Ecto neural progenitor cell (in vitro differentiated cells): ENCODE measurements at places on chromosomes 7 and 10.

DNA sequence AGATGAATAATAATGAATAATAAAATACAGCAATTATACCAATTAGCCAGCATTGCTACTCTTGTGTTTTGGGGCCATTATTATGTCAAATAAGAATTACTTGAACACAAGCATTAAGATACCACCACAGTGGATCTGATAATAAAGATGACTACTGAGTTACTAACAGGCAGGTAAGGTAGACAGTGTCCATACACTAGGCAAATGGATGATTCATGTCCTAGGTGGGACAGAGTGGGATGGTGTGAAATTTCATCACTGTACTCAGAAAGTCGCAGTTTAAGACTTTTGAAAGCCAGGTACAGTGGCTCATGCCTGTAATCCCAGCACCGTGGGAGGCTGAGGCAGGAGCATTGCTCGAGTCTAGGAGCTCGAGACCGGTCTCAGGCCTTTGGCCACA is 8.7 kb upstream of the UNC5B start:
- no peak for DNase-seq

DNA sequence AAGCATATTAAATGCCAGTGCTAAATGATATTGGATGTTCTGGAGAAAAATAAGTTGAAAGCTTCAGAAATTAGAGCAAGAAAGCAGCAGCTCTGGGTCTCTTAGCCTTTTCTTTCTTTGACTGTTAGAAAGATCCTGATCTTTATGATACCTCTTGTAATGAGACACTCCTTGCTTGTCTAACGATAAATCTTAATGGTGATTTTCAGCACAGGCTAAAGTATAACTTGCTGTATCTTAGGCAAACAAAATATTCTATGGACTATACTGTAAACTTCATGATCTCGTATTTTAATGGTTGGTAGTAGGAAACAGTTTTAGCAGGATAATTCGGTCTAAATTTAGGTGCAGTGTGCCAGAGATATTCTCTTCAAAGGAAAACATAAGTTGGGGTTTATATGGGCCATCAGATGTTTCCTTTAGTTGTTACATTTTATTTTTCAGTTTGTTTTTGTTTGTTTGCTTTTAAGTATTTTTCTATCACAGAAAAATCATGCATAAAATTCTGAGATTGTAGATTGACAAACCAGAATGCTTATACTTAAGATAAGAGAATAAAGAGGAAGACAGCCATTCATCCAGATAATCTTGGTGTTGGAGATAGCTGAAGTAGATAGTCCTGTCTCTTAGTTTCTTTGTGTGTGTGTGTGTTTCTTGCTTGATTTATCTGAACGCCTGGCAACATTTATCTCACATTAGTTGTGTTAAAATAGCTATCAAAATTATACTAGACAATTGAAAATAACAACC is 4.7 kb downstream of the CASD1 start:
- DNase-seq = no peak

GRCh38 chr7:11551470-11551869 is 280.5 kb downstream of the THSD7A start:
- no peak for DNase-seq

DNA sequence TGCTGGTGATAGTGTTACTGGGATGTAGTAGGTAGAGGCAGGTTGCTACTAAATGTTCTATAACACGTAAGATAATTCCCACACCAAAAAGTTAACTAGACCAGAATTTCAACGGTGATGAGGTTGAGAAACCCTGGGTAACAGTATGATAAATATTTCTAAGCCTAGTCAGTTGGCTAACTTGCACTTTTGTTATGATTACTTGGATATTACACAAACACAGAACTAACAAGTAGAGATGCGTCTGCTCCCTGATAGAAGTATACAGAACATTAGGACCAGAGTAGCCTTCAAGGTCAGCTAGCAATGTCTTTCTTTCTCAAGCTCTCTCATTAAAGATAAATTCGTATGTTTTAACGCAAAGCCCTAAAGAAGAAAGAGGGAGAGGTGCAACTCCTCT is 86.2 kb upstream of the FZD8 start:
- no peak for DNase-seq

GRCh38 chr7:7272294-7272693 is 90.0 kb downstream of the C1GALT1 start:
- no peak for DNase-seq

DNA sequence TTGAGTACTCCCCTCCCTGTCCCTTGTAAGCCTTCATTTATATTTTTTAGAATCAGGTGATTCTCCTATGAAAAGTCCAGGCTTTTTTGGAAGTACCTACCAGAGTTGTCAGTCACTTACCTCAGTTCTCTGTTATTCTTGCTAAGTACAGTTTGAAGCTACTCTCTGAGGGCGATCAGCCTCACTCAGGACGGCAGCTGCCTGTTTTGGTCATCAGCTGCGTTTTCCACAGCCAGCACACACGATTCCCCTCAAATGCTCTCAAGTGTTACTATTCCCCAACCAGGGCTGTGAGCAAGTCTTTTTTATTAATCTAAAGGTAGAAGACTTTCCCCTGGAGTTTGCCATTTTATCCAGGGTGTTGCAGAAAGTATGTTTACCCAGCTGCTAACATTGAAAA is 328.6 kb downstream of the SUGCT start:
- DNase-seq = no peak
